Epithelial cell of prostate (primary cell): ENCODE measurements at places on chromosomes 16 and 17.

DNA sequence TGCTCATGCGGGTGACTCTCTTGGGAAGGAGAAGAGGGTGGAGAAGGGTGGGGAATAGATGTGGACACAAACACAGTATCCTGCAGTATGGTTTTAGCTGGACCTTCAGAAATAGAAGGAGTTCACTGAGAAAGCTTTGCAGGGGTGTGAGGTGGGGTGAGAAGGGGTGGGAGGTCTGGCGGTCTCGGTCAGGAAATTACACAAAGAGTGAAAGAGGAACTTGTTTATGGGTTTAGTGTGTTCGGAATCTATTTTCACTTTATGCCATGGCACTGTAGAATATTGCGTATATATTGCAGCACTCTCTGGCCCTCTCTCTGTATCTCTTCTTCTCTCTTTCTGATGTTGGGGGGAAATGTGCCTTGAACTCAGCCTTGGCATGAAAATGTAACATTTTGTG lies 148.2 kb upstream of the GOT2 start:
- DNase-seq, result no peak

DNA sequence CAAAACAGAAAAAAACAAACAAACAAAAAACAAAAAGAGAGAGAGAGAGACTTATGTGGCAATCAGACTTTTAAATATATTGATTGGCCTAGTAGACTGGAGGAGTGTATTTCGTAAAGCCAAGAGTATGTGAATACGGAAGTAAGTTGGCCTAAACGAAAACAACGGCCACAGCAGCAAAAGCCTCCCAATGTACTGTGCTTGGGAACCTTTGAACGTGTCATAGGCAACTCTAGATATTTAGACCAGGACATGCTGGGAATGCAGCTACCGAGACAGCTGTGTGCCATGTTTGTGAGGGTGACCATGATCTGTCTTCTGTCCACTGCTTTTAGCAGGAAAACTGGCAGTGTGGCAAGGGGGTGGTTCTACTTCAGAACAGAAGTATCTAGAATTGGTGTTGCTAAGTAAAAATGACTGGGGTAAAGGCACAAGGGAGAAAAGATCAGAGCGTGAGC lies 7.4 kb downstream of the MAF start:
- no peak for DNase-seq

DNA sequence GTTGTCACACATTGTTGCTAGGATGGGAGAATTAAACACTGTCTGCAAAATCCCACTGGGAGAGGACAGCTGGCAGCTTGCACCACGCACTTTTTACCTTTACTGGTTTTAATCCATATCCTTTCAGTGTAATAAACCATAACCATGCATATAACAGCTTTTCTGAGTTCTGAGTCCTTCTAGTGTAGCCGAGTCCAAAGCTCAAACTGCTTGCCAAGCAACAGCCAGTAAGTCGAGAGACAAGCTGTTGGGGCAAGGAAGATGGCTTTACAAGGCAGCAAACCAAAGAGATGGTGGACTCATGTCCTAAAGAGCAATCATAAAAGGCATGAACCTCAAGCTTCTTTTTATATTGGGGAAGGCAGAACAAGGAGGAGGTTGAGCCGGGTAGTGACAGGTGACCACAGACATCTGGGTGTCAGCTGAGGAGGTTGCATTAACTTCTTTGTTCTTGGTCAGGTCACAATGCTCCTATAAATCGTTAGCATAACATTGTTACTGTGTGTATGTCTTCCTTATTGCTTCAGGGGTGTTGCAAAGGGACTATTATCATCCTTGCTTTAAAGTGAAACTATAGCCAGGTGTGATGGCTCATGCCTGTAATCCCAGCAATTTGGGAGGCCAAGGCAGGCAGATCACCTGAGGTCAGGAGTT lies 7.3 kb upstream of the CD300H start:
- no peak for DNase-seq

GRCh38 chr16:16144416-16144815 lies 78.9 kb downstream of the ABCC6 start:
- peak; percentile 83 for DNase-seq

GRCh38 chr17:12979826-12980500 lies 37.9 kb downstream of the ELAC2 start:
- no peak for DNase-seq

DNA sequence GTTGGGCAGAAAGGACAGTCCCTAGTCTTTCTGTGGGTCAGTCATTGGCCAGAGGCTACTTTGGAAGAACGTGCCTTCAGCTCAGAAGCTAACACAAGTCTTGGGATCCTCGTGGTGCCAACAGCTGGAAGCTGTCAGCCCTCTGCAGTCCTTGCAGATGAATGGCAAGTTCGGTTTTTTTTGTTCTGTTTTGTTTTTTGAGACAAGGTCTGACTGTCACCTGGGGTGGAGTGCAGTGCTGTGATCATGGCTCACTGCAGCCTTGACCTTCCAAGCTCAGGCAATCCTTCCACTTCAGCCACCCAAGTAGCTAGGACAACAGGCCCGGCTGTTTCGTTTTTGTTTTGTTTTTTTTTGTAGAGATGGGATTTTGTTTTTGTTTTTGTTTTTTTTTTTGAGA lies 149.4 kb downstream of the SPECC1 start:
- DNase-seq, result no peak

- no peak for DNase-seq
Measured at GRCh38 chr17:66414561-66415175, 112.3 kb downstream of the PRKCA start.

GRCh38 chr16:85749771-85750145 lies 1.1 kb downstream of the C16orf74 start:
- no peak for DNase-seq

DNA sequence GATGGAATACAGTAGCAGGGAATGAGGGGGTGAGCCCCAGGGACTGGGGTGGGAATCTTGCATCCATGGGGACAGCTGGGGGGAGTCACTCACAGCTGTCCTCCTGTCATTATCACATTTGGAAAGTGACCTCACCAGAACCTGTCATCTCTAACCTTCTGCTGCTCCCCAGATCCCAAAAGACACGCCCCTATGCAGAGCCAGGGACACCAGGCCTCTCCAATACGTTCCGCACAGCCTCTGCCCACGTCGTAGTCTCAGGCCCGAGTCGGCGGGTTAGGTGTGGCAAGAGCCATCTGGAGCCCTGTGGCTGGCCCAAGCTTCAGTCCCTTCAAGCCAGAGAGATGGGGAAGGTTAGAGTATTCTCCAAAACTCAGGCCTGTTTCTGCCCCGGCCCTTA lies 214.3 kb downstream of the ENGASE start:
- DNase-seq, result no peak

DNA sequence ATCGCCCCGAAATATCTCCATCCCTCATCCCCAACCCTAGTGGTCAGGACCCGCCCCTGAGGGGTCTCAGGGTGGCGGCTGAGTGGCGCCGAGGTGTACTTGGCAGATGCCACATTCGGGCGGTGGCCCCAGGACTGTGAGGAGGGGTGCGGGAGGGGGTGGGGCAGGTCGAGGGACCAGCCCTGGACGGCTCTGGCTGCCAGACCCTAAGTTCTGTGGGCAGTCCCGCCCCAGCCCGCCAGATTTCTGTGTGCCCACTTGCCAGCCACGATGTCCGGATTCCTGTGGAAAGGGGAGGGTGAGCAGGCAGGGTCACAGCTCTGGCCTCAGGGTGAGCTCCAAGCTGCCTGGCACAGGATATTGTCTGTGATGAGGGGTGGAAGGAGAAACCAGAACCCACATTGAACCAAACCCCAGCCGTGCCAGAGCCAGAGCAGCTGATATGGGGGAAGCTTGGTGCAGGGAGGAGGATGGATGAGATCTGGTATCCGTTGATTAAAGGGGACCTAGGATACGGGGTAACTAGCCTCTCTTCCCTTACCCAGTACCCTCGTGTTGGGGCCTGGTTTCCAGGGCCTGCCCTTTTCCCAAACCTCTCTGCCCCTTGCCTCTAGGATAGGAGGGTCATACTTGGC lies 1.1 kb upstream of the CHAD start:
- DNase-seq, result no peak

- no peak for DNase-seq
Measured at GRCh38 chr16:56864960-56865359, at the start of gene SLC12A3. Gene SLC12A3, plus strand, starts transcription at chr16:56865207. Its CDS starts 29 bp downstream, at chr16:56865236.

- DNase-seq, result no peak
Measured at GRCh38 chr16:10937068-10937859, 5.0 kb downstream of the DEXI start.

GRCh38 chr16:84616515-84616914 lies 1.4 kb downstream of the COTL1 start:
- DNase-seq, result no peak

- no peak for DNase-seq
Measured at GRCh38 chr17:32458371-32458770, 14.1 kb downstream of the PSMD11 start.

GRCh38 chr17:18626152-18626870 lies 17.9 kb downstream of the TBC1D28 start:
- no peak for DNase-seq

DNA sequence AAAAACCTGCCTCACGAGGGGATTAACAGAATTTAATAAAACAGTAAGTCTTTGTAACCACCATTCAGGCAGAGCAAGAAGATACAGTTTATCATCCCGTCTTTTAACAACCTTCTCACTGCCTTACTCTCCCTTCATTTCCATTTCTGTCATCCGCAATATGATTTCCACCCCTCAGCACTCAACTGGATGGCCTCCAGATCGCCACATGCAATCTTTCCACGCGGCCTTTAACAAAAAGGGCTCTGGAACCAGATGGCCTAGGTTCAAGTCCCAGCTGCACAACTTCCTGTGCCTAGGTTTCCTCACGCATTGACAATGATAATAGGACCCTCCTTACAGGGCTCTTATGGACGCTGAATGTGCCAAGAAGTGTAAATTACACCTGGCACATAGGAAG lies 103.6 kb downstream of the GAS7 start:
- DNase-seq, result no peak
